ENCODE measurements at places on chromosomes 2 and 18.

- DNase-seq, result peak; percentile 46
Measured at GRCh38 chr2:70946832-70947442, 11.2 kb downstream of the ATP6V1B1 start.

GRCh38 chr18:53698907-53699306, 525.6 kb downstream of the MBD2 start:
- no peak for DNase-seq

GRCh38 chr2:9573840-9574239, 18.2 kb upstream of the ADAM17 start:
- DNase-seq, result no peak

DNA sequence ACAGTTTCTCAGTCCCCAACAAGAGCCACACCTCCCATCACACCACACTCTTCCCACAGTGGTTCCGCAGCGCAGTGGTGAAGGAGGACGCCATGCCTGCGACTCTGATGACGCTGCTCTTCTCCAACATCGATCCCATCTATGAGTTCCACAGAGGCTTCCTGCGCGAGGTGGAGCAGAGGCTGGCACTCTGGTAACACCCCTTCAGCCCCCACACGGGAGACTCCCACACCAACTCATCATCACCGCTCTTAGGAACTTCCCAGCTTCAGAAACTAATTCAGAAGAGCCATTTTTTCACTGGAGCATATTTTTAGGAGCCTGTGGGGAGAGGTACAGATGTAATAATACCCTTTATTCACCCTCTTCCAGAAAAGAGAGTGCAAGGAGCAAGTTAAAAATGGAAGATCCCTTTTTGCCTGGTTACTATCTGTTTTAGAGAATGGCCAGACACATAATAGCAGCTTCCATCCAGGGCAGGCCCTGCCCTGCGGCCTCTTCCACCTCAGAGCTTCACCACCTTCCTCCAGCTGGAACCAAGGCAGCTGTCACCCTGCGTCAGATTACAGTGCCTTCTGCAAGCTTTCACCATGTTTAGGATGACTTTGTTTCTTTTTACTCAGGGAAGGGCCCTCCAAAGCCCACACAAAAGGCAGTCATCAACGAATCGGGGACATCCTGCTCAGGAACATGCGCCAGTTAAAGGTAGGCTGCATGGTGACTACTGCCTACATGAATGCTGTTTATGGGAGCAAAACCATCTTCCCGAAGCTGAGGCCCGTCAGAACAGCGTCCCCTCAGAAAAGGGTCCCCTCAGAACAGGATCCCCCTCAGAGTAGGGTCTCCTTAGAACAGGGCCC, 44.9 kb downstream of the STK25 start:
- no peak for DNase-seq

DNA sequence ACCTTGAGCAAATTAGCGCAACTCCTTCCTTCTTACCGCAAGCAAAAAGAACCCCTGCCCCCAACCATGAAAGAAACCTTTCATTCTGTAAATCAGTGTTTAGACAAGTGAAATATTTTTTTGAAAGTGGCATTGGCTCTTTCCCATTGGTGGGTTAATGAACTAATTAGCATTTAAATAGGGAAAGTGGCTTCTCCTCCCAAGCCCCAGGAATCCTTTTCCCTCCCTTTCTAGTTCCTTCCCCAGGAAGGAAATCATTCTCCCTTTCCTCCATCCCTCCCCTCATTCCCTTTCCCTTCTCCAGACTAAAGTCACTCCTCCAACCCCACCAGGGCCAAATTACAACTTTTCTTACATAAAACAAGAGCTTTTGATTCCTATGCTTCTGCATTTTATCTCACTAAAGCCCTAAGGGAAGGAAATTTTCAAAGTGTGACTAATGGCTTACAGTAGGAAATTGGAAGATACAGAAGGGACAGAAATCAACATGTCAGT, 22.9 kb upstream of the TYMS start:
- DNase-seq, result no peak

DNA sequence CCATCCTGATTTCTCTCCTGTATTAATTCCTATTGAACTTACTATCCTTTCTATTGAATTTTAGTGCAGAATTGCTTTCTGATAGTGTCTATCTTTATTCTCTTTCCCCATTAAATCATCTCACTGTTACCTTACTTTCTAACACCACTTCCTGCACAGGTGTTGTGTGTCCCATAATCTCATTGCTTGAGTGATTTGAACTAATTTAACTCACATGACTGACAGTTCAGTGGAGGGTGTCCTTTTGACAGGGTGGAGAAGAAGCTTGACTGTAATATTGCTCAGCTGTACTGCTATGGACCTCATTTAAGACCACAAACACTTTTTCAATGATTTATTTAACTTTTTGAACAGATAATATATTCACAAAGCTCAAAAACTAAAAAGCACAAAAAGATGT, 211.8 kb downstream of the NRXN1 start:
- no peak for DNase-seq

- DNase-seq, result no peak
Measured at GRCh38 chr2:168156661-168157060, 90.7 kb downstream of the STK39 start.

DNA sequence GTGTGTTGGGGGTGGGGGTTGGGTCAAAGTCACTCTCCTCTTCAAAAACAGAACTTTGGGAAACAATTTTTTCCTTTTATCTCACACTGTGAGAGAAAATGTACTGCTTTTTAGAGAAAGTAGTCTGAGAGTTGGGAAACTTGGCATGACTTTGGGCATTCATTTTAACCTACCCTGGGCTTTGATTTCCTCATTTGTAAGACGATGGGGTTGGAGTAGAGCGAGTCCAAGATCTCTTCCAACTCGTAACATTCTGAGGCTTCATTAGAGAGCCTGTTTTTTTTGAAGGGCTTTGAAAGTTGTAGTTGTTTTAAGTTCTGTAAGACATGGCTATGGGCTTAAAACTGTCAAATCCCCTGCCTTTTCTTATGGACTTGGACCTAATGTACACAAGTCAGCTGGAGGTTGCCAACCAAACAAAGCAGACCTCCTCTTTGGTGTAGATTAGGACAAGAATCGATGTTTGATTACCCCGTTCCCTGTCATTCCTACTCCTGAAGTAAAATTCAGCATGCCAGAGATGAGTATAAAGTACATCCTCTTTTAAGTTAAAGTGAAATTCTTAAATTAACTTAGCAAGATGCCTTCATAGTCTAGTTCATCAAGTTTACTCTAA, 8.4 kb downstream of the PHLPP1 start:
- DNase-seq, result no peak

- no peak for DNase-seq
Measured at GRCh38 chr2:99261242-99261641, 5.8 kb upstream of the LYG2 start.

DNA sequence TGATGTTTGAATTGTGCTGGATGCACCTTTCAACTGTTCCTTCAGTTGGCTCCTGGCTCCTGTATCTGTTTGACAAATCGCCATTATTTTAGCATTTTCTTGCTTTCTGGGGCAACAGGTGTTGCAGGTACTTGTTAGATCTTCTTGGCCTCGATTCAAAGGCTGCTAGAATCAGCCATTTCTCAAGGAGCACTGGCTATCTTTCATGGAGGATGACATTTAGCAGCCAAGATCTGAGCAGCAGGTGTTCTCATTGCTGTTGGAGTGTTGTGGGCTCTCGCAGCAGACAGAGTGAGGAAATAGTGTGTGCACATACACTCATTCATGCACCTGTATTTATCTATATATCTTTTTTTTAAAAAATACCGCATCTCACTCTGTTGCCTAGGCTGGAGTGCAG, 52.2 kb downstream of the INPP5D start:
- DNase-seq, result no peak
